ENCODE measurements at places on chromosomes 6 and 20.

- no peak for DNase-seq
Measured at GRCh38 chr20:56503916-56504315, 20.6 kb upstream of the FAM209A start.

DNA sequence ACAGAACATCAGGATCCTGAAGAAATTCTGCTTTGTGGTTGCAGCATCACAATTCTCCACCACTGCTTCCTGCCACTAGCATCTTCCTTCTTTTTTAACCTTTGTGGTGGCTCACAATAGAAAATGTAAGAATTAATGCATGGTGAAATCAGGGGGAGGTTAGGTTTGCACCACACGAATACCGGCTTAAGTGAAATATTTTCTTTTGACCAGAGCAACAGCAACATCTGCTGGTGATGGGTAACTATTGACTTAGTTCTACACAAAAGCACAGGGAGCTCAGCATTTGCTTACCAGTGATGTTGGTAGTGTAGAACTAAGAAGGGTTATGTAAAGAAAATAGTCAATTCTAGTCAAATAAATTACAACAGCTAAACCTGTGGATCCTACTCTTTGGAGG, 280.5 kb downstream of the SYNE1 start:
- DNase-seq = no peak

GRCh38 chr6:134410541-134410940, 92.6 kb upstream of the SGK1 start:
- no peak for DNase-seq

DNA sequence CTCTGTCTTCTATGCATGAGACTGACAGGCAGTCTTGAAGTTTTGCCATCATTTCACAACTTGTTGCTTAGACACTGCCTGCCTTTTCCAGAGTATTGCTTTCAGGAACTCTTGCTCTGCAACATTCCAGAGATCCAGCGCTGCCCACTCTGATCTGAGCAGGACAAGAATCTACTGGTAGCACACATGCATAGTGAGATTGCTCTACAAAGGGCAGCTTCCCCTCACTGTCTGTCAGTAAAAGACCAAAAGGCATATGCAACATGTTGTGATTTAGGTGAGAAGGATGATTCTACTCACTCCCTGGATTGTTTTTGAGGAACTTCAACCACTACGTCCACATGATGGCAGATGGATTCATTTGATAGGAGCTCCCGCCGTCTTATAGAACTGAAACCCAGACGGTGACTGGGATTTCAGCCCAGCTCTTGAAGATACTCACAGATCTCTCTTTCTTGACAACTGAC, 259.1 kb downstream of the ARID1B start:
- DNase-seq = no peak

DNA sequence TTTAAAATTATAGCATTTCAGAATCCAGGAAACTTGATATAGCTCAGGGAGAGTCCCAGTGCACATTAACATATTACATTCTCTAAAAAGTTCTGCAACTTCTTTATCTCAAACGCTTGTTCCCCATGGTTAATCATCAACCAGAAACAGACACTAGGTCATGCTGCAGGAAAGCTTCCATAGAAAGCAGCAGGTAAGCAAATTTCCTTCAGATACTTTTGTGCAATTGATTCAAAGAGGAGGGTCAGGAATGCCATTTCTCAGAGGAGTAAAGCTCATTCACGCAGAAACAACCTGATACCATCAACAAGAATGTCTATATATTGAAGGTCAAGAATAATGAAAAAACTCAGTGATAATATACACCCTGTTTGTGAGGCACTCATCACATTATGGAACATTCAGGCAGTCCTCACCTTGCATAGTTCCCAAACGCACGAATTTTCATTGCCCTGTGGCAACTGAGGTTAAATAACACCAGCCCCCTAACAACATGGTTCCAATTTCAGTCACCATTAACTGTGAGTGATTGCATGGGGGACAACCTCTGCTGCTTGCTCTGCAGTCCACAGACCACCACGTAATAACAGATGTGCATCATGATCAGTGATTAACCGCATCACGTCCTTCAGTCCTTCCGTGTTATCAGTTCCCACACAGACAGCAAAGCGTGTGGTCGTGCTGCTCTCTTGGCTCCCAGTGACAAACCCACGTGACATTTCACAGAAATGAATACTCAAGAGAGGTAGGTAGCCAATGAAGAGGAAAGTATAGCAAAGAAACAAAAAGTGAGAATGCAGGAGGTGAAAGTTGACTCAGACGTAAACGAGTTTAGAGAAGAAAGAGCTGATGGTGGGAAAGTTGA, 95.7 kb downstream of the LY86 start:
- no peak for DNase-seq
